ENCODE measurements at places on chromosomes 3 and 15.

GRCh38 chr3:134790065-134790464, 5.0 kb upstream of the EPHB1 start:
- peak; percentile 56 for DNase-seq

- no peak for DNase-seq
Observed at GRCh38 chr3:102727340-102727739, 292.5 kb downstream of the ZPLD1 start.

DNA sequence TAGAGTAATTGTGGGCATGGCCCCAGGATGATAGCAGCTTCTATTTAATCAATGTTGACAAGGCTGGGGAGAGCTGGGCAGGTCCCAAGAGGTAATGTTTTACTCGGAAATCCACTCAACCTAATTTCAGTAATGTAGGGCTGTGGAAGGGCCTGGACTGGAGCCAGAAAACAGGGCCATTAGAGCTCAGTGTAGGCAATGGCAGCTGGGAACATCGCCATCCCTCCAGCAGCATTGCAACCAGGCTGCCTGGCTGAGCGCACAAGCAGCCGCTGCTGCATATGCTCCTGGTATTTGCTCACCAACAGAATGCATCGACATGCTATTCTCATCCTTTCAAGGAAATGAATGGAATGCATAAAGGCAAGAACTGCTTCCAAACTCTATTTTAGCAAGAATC, 90.0 kb downstream of the GAP43 start:
- DNase-seq: no peak

DNA sequence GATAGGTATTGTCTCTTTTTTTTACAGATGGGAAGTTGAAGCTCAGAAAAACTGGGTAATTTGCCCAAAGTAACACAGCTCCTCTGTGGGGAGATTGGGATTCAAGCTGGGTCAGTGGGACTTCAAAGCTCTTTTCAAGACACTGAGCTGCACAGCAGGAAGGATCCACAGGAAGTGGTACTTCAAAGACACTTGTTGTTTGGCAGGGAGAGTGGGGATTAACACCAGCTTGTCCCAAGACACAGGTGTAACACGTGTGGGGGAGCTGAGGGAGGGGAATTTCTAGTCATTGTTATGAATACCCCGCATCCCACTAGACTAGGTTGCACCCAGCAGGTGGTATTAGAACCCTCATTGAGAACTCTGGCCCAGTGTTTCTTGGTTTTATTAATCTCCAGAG, 116.0 kb downstream of the FOXB1 start:
- DNase-seq: no peak

DNA sequence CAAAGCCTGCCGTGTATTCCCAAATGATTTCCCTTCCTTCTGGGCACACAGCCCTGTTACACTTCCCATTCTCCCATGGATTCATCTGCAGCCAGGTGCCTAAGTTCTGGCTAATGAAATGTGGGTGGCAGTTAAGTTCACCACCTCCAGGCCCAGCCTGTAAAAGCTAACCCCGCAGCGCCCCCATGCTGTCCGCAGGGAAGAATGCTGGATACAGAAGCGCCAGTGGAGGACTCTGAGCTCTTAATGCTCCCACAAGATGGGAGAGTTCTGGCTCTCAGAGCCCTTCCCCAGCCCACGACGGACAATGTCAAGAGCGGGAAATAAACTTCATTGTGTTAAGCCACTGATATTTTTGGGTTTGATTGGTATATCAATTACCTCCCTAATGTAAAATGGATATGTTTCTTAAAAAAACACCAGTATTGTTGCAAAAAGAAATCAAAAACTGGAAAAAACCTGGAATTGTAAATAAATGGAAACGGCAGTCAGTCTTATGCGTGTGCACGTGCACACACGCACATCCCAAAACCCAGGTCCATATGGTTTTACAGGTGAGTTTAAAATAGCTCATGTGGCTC, 37.7 kb upstream of the FGD5 start:
- DNase-seq: peak; percentile 52

DNA sequence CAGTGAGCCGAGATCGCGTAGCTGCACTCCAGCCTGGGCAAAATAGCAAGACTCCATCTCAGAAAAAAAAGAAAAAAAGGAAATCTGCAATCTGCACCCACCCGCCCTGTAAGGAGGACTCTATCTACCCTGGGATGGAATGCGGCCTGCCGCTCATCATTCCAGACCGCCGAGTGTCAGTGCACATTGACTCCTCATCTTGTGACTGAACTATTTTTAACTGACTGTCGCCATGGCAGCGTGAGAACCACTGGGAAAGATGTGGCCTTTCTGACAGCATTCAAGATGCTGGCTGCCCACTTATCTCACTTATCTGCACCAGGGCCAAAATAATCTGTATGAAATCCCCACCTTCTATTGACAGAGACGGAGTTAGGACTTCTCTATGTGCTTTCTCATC, 38.8 kb upstream of the ANKRD34C start:
- no peak for DNase-seq

GRCh38 chr3:146184241-146185015, 23.4 kb upstream of the PLOD2 start:
- no peak for DNase-seq

- DNase-seq: no peak
Observed at GRCh38 chr3:103873021-103873420, 1438.2 kb downstream of the ZPLD1 start.

DNA sequence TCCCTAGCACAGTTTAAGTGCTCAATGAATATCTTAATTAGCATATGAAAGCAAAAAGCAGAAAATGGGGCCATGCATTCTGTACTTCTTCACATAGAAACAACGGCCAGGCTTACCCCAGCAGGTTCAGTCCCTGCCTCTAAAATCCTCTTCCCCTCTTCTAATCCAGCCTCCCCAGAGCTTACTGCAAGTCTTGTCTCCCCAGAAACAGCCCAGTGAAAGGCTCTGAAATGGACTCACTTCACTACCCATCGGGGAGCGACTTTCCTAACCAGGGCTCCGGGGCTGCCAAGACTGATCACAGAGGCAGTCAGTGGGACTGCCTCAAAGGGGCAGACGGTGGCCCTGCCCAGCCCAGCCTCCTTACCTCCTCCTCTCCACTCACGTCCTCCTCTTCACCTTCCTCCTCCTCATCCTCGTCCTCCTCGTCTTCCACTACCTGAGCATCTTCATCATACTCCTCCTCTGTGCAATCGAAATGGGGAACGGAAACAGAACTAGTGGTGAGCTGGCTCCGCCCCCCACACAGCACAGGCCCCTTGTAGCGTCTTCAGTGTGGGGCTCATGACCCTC, 38.0 kb downstream of the ANP32A start:
- no peak for DNase-seq

DNA sequence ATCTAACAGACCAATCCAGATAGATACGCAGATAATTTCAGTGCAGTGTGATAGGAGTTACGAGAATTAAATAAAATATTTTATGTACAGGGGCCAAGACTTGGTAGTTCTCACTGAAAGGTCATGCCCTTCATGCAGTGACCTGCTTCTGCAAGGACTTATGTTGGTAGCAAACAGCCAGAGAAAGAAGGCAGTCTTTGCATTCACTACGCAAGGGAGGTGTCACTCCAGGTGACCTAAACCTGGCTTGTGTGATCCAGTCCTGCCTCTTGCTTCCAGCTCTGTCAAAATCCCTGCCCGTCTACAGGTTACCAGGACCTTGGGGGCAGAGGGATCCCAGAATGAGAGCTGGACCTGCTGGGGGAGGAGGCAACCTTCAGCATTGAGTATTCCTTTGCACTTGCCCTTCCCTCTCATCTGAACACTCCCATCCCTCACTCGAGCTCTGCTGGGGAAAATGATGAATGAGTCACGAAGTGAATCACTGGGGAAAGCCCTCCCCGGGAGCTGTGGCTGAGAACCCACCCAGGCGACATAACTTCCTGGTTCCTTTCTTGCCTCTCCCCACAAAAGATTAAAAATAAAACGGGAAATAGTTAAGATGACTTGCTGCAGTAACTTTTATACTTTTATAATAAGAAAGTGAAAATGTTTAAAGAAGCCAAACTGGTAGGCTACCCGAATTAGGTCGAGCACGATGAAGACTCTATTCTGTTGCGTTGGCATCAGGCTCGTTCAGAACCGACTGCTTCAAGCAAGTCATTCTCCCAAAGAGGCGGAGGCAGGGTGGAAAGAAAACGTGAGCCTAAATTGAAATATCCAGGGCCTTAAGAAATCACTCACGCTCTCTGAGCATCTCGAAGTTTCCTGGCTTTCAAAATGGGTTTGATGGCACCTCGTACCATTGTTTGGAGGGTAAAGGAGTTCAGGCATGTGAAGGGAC, 216.1 kb downstream of the SLCO3A1 start:
- DNase-seq: peak; percentile 94

- no peak for DNase-seq
Observed at GRCh38 chr3:147410526-147411237, 1.5 kb downstream of the ZIC1 start.

DNA sequence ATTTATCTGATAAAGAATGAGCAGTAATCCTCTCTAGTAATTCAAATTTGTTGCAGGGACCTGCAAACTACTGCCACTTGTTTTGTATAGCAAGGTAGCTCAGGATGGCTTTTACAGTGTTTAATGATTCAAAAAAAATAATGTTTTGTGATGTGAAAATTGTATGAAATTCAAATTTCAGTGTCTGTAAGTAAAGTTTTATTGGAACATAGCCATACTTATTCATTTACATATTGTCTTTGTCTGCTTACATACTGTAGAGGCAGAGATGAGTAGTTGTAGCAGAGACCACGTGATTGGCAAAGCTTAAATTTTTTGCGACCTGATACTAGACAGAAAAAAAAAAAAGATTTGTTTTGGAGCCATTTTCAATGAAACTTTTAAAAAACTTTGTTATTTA, 6.5 kb upstream of the UTS2B start:
- DNase-seq: no peak

- DNase-seq: peak; percentile 59
Observed at GRCh38 chr3:140898340-140899180, 43.1 kb upstream of the SLC25A36 start.

- DNase-seq: no peak
Observed at GRCh38 chr3:45412763-45413162, 24.4 kb downstream of the LARS2 start.

- no peak for DNase-seq
Observed at GRCh38 chr3:128965818-128966217, 28.1 kb downstream of the CFAP92 start.

Data from inflammatory macrophage treated with lipopolysaccharide for 4 hours (primary cell).